NCI-H1436 treated with DMSO at 0.1 percent for 48 hours (cell line): ENCODE measurements at places on chromosomes 3 and 15.
A peak's percentile ranks its signal among the peaks of the same experiment; 100 is the strongest.

- DNase-seq, result no peak
Measured at GRCh38 chr15:99167201-99167600, 62.3 kb downstream of the SYNM start.

- DNase-seq, result no peak
Measured at GRCh38 chr15:90588427-90588826, 58.7 kb downstream of the CRTC3 start.

GRCh38 chr15:37015451-37015850, 84.9 kb downstream of the MEIS2 start:
- no peak for DNase-seq

- no peak for DNase-seq
Measured at GRCh38 chr3:4060064-4060463, 243.1 kb upstream of the SETMAR start.

DNA sequence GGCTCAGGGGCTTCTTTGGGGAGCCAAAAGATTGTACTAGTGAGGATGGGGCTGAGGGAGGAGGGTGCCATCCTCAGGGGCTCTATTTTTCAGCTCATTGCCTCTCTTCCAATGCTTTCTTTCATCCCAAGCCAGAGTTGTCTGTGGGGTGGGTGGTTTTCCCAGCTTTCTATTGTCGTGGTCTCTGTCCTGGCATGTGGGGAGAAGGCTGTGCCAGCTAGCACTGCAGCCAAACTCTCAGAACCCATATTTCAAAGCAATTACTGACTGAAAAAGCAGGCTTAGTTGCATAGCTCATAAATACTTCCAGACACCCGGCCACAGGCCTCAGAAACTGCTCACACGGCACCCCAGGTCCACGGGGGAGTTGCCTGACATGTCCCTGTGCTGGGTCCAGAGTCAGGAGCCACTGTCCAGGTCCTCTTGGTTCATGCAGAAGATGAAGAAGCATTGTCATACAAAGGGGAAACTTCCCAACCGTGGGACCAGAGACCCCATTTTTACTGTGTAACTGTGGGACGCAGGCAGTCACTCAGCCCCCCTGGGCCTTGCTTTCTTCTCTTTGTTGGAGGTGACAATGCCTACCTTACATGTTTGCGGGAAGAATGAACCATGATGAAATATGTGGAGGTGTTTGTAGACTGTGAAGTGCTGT, 27.6 kb downstream of the FGD5 start:
- DNase-seq, result no peak

GRCh38 chr15:68416158-68416535, 15.8 kb downstream of the ITGA11 start:
- DNase-seq, result no peak

DNA sequence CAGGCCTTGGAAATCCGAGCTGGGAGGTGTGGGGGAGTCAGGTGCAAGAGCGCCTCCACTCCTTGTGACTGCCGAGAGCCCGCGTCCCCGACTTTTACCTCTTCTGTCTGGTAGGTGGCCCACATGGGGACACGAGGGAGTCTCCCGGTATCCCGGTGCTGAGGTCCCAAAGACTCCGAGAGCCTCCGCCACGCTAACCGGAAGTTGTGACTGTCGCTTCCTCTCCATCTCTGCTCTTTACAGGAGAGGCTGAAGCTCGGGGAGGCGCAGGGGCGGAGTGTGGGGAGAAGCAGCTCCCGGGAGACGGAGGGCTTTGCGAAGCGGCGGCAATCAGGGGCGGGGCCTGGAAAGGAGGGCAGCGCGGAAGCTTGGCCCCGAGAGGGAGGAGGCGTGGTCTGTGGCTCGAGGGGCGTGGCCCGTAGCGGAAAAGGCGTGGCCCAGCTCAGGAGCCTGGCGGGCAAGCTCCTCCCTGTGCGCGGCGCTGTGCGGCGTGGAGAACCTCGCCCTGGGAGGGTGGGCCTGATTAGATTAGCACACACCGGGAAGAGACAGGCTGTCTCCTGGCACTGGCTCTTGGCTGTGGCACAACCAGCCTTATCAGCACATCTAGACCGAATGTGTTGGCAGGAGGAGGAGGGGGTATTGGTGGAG, 143.9 kb downstream of the GABRB3 start:
- peak; percentile 57 for DNase-seq

- no peak for DNase-seq
Measured at GRCh38 chr3:104547031-104547430, 819.7 kb upstream of the ALCAM start.

- DNase-seq, result no peak
Measured at GRCh38 chr15:62901909-62902546, 140.5 kb upstream of the TPM1 start.

GRCh38 chr3:194395212-194395611, 3.9 kb downstream of the GP5 start:
- peak; percentile 97 for DNase-seq

GRCh38 chr3:84184937-84185336, 773.9 kb upstream of the CADM2 start:
- no peak for DNase-seq

- DNase-seq, result no peak
Measured at GRCh38 chr3:23815879-23816278, 10.1 kb downstream of the UBE2E1 start.

DNA sequence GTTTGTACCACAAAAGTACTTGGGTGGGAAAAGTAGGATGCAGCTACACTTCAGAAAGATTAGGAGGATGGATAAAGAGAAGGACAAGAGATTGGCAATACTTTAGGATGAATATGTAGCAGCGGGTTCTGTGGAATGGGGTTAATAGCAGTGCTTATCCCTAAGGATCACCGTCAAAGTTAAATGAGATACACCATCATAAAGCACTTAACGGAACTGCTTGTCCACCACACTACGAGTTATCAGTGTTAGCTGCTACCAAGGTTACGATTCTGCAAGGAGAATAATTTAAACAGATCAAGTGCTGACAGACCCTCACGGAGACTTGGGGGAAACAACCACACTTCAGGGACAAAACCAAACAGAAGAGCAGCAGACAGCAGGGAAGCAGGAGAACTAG, 963 bp downstream of the SHQ1 start:
- DNase-seq, result no peak

- DNase-seq, result no peak
Measured at GRCh38 chr3:44948239-44948638, 27.7 kb downstream of the ZDHHC3 start.

DNA sequence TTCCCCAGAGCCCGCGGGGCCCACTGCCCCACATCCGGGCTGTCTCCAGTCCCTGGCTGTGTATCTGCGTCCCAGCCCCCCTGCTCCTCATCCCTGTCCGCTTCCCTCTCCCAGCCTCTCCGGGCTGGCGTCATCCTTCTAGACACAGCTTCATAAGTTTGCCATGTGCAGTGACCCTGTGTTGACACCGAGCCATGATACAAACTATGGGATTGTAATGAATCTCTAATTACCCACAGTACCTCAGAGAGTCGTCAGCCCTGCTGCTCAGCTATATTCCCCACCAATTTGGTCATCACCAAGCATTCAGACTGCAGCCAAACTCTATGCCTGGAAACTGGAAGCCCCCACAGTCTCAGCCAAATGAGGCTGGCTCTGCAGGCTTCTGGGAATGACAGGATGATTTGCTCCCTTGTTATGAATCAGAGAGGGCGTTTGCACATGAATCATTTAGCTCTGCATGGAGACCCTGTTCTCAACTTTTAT, 466.1 kb upstream of the ATP11B start:
- no peak for DNase-seq

- no peak for DNase-seq
Measured at GRCh38 chr15:88476635-88477060, 9.1 kb downstream of the MRPS11 start.

- DNase-seq, result no peak
Measured at GRCh38 chr15:90557186-90558084, 27.7 kb downstream of the CRTC3 start.

GRCh38 chr3:185813691-185814215, 11.1 kb downstream of the IGF2BP2 start:
- no peak for DNase-seq

DNA sequence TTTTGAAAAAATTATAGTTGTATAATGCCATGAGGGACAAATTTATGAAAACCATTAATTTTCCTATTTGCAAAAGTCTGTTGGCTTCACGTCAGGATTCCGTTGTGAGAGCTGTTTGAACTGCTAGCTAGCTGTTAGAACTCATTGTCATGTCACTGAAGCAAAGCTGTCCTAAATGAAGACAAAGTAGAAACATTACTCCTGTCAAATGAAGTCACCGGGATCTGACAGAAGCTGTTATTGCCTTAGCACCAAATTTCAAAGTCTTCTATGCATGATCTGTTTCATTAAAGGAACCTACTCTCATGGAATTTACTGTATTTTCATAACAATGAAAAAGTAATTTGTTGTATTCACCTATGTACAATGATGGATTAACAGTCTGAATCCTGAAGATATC, 479.8 kb downstream of the PLOD2 start:
- no peak for DNase-seq

- DNase-seq, result no peak
Measured at GRCh38 chr3:126406389-126407296, 11.9 kb downstream of the CFAP100 start.

GRCh38 chr15:89364741-89365450, 30.3 kb upstream of the POLG start:
- no peak for DNase-seq

DNA sequence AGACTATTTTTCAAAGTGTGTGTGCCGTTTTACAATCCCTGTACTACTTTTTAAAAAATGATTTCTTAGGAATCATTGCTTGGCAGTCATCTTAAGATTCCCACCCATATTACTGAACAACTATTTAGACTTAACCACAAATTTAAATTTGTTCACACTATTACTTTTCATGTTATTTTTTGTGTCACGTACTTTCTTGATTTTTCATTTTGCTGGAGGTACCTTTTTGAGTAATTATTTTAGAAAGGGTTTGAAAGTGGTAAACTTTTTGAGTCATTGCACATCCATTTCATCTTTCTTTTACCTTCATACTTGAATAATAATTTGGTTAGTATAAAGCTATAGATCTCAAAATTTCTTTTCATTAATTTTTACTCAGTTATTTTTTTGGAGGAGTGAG, 16.9 kb downstream of the CMTM8 start:
- DNase-seq, result no peak

DNA sequence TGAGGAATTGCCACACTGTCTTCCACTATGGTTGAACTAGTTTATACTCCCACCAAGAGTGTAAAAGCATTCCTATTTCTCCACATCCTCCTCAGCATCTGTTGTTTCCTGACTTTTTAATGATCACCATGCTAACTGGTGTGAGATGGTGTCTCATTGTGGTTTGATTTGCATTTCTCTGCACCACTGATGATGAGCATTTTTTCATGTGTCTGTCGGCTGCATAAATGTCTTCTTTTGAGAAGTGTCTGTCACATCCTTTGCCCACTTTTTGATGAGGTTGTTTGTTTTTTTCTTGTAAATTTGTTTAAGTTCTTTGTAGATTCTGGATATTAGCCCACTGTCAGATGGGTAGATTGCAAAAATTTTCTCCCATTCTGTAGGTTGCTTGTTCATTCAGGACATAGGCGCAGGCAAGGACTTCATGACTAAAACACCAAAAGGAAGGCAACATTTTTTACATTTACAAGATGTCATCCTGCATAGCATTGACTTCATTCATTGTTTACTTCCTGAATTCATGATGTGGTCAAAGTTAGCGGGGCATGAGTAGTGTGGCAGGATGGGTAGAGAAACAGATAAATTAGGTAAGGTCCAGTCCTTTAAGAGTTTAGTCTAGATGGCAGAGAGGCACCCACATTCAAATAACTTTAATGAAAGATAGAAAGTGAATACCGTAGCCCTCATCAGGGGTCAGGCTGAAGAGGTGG, 45.1 kb upstream of the LPP start:
- no peak for DNase-seq

DNA sequence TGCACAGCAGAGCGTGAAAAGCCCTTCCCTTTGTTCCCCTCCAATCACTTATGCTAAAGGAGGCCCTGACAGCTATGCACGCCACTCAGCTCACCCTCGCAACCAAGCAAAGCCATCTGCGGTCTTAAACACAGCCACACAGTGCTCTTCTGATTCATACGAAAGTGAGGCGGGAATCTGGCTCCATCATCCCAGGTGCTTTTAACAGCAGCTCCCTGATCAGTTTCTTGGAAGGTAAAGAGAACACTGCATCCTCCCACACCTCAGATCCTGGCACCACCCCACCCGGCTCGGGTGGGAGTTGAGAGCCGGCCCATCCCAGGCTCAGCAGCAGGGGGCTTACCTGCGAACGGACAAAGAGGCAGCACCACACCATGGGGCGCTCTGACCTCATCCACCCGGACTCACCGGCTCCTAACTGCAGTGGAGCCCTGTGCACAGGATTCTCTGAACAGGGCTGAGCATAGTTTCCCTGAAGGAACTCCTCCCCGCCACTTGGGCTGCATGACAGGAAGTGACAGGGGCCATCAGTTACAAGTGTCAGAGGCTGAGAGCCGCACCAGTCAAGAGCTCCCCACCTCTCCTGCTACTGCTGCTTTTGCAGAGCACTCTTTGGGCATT, 114.3 kb upstream of the ARHGEF3 start:
- no peak for DNase-seq

GRCh38 chr3:106228271-106228670, 359.5 kb upstream of the CBLB start:
- no peak for DNase-seq

GRCh38 chr3:159919873-159920272, 68.8 kb upstream of the IL12A start:
- no peak for DNase-seq

DNA sequence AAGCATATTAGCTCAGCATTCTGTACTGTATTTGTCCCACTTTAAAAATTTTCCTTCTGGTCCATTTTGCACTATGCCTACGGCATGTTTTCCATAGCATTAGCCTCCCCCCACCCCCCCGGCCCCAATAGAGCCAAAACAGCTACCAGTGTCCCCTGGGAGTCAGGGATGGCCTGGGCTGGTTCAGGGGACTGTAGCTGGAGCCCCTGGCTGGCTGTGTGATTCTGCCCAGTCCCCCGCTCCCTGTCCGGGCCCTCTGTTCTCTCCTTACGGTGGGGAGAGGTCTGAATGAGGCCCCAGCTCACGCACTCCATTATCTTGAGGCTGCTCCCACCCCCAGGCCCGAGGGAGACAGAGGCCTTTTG, 70.1 kb downstream of the KLF15 start:
- DNase-seq, result no peak

GRCh38 chr3:96966181-96966929, 152.0 kb downstream of the EPHA6 start:
- DNase-seq, result no peak

DNA sequence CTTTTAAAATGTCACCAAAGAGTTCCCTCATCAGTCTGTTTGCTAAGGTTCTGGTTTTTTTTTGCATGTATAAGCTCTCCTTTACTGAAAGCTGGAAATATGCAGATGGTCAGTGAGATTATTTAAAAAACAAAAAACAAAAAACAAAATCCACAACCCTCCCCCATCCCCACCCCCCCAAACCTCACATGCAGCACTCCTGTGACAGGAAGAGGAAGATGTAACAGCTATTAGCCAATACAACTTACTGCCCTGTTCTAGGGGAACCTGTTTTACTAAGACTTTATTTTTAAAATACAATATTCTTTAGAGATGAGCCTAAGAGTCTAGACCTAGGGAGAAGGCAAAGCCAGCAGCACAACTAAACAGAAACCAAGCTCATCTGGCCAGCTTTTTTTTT, 39.5 kb downstream of the ANP32A start:
- DNase-seq, result no peak

- DNase-seq, result no peak
Measured at GRCh38 chr3:61669668-61670299, 108.4 kb downstream of the PTPRG start.

GRCh38 chr15:39748276-39748675, 34.4 kb downstream of the FSIP1 start:
- no peak for DNase-seq

- DNase-seq, result no peak
Measured at GRCh38 chr3:31203960-31204795, 309.7 kb upstream of the GADL1 start.
